Effector memory CD8-positive, alpha-beta T cell (primary cell): ENCODE measurements at places on chromosomes 7 and 10.

DNA sequence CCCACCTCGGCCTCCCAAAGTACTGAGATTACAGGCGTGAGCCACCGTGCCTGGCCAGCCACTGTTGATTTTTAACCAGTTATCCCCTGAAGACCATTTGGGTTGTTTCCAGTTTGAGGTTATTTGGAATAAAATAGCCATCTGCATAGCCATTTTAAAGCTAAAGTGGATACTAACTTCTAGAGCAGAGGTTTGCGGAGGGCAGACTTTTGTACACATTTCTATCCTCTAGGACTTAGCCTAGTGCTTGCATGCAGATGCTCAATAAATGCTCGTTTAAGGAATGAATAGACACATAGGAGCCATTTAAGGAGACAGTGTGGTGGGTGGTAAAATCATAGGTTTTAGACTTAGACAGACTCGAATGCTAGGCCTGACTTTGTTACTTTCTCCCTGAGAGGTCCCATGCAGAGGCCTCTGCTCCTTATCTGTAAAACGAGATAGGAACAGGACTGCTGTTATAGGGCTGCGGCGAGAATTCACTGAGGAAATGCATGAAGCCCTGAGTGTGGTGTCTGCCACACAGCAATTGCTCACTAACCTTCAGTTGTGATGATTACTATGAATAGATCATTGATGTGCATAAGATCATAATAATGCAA, 75.9 kb downstream of the PFKFB3 start:
- DNase-seq: no peak

GRCh38 chr7:44348851-44349781, 23.7 kb upstream of the CAMK2B start:
- DNase-seq: no peak

DNA sequence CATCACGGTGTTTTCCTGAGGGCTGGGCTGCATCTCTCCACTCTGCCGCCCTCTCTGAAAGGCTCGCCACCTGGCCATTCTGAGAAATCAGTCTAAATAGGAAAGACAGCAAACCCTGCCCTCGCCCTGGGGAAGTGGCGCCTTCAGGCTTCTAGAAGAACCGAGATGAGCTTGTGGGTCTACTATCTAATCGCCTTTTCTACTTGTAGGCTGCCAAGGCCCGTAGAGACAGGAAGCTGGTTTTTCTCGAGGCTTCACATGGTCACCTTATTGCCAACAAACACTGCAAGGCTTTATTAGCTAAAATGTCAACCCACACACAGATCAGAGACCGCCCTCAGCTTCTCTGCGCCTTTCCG, 21.4 kb downstream of the LAT2 start:
- no peak for DNase-seq

- no peak for DNase-seq
Observed at GRCh38 chr10:84541289-84541637, 212.9 kb downstream of the CCSER2 start.

GRCh38 chr7:134750083-134751062, 29.1 kb upstream of the CALD1 start:
- peak; percentile 54 for DNase-seq

GRCh38 chr7:22601408-22601807, 101.4 kb upstream of the STEAP1B start:
- no peak for DNase-seq

- DNase-seq: no peak
Observed at GRCh38 chr7:129108581-129108980, 35.9 kb upstream of the TSPAN33 start.

- no peak for DNase-seq
Observed at GRCh38 chr10:4265964-4266363, 481.0 kb upstream of the KLF6 start.
